Skeletal muscle cell (primary cell): ENCODE measurements at places on chromosomes 2 and 18.

DNA sequence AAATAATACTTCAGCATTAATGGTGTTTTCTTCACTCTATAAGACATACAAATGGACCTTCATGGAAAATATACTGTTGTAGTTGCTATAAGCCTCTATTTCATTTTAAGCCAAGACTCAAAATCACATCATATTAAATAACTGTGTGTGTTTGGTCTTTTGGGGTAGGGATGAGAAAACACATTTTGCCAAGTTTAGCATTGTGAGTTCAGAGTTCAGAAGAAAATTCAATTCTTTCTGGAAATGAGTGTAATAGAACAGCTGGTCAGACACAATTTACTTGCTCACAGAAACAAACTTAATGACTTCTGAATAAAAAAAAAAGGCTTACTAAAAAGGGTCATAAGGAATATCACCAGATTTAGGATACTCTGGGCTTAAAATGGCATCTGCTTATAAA, 149.5 kb downstream of the LRRTM4 start:
- no peak for DNase-seq

DNA sequence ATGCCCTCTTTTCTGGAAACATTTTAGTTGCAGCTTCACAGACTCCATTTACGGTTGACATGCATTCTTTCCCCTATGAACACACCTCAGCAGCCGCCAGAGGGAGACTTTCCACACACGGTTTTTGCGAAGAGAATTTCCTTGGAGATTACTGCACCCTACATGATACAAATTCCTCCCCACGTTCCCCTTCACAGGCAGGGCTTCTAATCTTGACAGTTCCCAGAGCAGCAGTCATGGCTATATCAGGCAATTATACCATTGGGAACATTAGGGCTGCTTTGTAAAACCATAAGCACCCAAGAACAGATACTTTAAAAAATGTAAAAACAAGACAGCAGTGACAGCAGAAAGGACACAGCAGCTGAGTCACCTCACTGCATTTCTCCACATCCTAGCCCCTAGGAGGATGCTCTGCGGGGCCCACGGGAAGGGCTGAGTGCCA, 253.8 kb downstream of the TGIF1 start:
- no peak for DNase-seq

DNA sequence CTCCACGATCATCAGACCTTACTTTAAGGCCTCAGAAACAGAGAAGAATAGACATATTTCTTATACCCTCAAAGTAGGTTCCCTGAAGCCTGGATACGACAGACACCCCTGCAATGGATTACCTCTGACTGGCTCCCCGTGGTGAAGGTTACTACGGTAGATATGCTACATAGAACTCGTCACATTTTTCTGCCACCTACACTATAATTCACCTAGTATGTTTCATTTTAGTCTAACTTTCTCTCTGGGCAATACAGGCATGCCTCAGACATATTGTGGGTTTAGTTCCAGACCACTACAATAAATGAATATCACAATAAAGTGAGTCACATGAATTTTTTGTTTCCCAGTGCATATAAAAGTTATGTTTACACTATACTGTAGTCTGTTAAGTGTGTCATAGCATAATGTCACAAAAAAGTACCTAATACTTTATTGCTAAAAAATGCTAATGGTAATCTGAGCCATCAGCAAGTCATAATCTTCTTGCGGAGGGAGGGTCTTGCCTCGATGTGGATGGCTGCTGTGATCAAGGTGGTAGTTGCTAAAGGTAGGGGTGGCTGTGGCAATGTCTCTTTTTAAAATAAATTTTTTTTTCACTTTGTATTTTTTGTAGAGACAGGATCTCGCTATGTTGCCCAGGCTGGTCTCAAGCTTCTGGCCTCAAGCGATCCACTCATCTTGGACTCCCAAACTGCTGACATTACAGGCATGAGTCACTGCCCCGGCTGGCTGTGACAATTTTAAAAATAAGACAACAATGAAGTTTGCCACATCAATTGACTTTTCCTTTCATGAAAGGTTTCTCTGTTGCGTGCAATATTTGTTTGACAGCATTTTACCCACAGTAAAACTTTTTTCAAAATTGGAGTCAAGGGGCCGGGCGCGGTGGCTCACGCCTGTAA, 64.6 kb downstream of the TGIF1 start:
- DNase-seq: no peak

GRCh38 chr2:167127135-167127534, 238.9 kb downstream of the XIRP2 start:
- no peak for DNase-seq

DNA sequence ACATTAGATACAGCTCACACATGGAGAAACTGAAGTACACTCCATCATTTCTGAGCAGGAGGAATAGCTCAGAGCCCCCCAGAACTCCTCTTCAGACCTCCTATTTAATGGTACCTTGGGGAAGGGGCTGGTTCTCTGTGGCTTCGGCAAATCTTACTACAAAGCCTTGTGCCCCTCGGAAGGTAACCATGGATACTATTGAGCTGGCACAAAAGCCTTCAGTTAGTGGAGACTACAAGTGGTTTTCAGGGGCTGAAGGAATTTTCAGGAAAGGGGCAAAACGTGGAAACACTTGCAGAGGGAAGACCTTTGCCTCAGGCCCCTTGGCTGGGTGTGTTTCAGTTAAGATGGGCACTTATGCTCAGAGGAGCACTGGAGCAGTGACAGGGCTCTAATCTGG, 1.1 kb upstream of the FAM237A start:
- DNase-seq: no peak

DNA sequence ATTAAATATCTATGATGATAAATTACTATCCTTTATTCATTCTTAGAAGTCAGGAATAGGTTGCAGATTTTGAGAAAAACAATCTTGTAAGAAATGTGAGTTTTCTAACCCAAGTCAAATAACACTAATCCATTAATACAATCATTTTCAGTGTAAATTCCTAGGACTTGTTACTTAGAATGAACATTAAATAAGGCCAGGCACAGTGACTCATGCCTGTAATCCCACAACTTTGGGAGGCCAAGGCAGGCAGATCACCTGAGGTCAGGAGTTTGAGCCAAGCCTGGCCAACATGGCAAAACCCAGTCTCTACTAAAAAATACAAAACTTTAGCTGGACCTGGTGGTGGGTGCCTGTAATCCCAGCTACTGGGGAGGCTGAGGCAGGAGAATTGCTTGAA, 45.8 kb upstream of the CDKL4 start:
- DNase-seq: no peak

DNA sequence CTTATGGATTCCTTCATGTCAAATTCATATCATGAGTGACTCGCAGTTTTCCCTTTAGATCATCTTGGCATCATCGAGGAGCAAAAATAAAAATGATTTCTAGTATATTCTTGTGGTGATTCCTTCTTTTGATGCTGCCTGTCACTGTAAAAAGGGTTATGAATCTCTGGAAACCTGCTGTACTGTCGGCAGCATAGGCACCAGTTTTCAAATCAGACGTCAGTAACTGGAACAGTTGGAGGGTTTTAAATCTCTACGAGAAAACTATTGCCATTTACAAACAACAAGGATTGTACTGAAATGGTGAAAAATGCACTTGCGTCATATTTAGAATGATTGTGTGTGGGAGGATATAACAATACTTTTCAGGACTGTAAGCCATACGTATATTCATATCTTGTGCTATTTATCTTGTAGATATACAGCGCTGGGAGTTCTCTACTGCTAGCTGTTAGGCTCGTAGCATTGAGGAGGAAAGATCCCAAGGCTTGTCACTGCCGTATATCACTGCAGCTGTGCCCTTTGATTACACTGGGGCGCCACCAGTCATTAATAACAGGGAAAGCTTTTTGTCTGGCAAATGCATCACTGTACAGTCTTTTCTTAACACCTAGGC, 320.7 kb downstream of the MTX2 start:
- no peak for DNase-seq

- DNase-seq: no peak
Observed at GRCh38 chr2:234256516-234256915, 206.0 kb downstream of the SPP2 start.

DNA sequence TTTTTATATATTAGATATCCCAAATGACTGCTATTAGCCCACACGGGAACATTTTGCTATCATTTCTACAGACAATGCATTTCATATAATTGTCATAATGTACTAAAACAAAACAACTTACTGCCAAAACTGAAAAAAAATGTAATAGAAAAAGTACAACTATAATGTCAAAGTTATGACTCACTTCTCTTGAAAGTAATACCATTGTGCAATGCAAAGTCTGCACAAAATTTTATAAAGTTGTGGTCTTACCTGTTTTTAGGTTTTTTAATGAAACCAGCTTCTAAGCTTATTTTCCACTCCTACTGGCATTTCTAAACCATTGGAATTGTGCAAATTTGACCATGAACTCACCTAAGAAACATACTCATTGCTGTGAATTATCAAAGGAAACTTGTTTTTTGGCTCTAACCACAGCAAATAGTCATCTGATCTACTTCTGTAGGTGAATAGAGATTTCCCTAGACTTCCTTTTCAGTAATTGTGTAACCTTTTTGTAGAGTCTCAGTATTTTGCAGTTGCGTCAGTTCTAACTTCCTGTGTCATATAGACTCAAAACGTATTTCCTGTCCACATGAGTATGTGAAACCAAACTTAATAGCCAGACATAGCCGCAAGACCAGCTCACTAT, 31.9 kb upstream of the TFPI start:
- peak; percentile 54 for DNase-seq

DNA sequence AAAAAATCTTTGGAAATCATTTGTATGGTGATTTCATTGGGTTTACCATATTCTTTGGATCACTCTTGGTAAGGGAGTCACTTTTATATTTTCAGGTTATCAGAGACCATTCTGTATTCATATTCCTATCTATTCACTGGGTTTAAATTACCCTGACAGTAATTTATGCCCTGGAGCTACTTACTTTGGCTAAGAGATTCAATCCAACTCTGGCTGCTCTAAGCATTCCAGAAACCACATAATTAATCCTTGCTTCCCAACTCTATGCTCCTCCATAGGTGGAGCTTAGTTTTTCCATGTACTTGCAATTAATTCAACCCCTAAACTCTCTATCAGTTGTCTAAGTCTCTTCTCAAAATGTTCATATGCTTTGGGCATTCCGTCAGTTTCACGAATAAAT, 336.3 kb downstream of the AGPS start:
- no peak for DNase-seq

- DNase-seq: no peak
Observed at GRCh38 chr2:181165199-181165868, 184.9 kb downstream of the UBE2E3 start.

- no peak for DNase-seq
Observed at GRCh38 chr2:159882130-159882745, 84.2 kb upstream of the CD302 start.

GRCh38 chr18:35201256-35201931, 39.4 kb upstream of the ZNF397 start:
- no peak for DNase-seq

DNA sequence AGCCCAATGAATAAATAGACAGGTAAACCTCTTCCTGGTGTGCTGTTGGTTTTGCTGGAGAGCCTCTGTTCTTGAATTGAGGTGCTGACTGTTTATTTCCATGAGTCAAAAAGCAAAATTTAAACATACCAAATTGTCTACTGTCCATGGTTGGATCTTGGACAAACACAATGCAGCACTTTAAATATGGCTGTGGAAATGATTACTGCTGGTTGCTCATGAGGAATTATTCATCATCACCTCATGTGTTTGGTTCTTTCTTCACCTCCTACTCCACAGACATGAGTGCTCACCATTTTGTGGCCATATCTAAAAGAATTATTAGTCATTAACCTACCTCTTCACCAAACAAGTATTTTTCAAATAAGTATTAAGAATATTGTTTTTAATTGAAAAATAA, 85.3 kb upstream of the GALNT5 start:
- DNase-seq: no peak

DNA sequence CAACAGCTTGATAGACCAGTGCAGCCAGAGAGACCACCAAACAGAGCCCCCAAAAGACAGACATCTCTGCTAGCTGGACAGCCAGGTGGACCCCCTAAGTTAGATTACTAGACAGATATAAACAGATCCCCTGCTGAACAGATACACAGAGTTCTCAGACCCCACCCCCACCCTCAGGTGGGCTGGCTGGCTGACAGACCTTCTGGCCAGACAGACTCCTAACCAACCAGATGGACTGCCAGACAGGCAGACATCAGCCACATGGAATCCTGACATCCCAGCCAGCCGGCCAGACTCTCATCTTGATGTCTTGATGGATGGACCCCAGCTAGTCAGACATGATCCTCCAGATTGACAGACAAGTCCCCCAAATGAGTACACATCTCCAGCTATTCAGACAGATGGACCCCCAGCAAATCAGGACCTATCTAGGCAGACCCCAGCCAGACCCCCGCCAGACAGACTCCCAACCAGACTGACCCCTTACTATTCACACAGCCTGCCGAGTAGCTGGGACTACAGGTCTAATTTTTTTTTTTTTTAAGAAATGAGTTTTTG, 18.0 kb downstream of the PTPN18 start:
- DNase-seq: no peak

GRCh38 chr2:143528021-143528420, 398.8 kb downstream of the ARHGAP15 start:
- no peak for DNase-seq

DNA sequence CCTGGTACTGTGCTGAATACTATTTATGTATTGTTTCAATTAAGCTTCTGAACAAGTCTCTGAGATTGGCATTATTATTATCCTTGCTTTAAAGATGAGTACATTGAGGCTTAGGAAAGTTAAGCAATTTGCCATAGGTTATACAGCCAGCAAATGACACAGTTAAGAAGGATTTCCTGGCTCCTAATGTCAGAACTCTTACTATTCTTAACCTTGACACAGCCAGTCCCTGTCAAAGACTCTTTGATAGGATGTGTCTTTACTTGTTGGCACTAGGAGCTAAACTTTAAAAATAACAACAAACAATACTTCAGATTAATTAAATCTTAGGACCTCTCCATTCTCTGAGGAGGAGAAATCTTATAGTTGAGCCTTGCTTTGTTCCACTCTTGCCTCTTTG, 70.6 kb downstream of the UBR3 start:
- DNase-seq: no peak

DNA sequence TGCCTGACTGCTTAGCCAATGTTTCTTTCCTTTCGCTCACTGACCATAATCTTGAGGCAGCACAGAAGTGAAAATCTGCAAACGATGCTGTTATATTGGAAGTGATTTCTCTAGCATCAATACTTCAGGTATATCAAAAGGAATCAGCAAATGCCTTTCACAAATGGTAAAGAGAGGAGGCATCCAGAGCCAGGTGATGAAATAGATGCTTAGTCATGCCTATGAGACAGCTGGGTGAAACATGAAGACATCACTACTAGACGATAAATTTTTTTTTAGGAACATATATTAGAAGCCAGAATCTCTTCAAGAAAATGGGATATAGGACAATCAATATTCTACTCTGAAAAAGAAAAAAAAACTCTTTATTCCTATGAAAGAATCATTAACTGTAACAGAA, 249.2 kb upstream of the SLC39A10 start:
- peak; percentile 33 for DNase-seq

DNA sequence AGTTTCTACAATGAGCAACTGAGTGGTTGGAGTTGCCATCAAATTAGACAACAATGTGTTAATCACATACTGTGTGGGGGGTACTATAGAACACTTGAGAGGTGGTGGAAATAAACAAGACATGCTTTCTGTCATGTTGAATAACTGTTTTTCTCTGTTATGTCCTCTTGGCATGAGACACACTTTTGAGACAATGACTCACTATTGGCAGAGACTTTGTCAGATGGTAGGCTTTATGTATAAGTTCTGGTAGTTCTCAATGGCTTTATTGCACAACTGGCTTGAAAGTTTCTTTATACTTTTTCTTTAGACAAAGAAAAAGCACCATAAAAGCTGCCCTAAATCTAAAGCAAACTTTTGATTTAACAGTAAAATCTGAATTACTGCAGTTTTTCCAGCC, 578.7 kb downstream of the ADCYAP1 start:
- no peak for DNase-seq

- no peak for DNase-seq
Observed at GRCh38 chr2:8671802-8672201, 10.1 kb upstream of the ID2 start.
